ENCODE measurements at places on chromosomes 3 and 15.

GRCh38 chr3:64584179-64584578 is 103.6 kb downstream of the ADAMTS9 start:
- no peak overlapping the region for H3K27ac ChIP-seq
- DNase-seq: no peak
- no peaks in the 10 kb centered on the region for H3K4me1 ChIP-seq
- no peaks in the 10 kb centered on the region for H3K36me3 ChIP-seq
- H3K27me3 ChIP-seq: peaks cover 11% of the 10 kb centered on the region

DNA sequence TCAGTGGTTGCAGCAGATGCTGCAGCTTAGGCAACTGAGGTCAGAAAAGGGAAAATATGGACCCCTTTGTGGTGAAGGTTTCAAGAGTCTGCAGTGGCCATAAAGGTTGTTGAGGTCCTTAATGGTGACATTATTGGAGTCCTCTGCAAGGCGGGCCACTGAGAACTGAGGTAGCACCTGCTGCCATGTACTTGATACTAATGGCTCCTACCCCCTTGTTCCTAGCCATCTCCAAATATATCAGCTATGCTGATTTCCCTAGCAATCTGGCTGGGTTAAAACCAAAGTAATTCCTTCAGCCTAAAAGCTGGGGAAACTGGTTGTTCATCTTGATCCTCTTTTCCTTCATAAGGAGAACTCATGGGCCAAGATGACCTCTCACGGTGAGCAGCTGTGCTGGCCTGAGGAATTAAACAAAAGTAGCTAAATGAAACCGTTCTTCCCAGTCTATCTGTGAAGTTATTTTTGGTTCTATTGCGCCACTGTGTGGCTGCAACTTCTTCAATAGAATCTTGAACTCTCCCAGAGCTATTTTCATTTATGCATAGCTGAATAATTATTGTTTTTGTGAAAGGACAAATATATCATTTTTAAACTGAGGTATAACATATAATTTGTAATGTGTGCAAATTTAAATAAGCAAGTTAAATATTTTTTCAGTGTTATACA is 76.1 kb upstream of the PLSCR4 start:
- H3K4me3 ChIP-seq: no peak overlapping the region
- no peak overlapping the region for H3K27ac ChIP-seq
- peak; percentile 35 for DNase-seq
- H3K36me3 ChIP-seq: no peaks in the 10 kb centered on the region
- no peaks in the 10 kb centered on the region for H3K27me3 ChIP-seq

- no peaks in the 10 kb centered on the region for H3K36me3 ChIP-seq
- no peaks in the 10 kb centered on the region for H3K4me1 ChIP-seq
- peaks cover 49% of the 10 kb centered on the region for H3K27me3 ChIP-seq
- H3K4me3 ChIP-seq: no peak overlapping the region
- H3K27ac ChIP-seq: no peak overlapping the region
- DNase-seq: no peak
Measured at GRCh38 chr15:60118626-60119025, 114.5 kb downstream of the FOXB1 start.

DNA sequence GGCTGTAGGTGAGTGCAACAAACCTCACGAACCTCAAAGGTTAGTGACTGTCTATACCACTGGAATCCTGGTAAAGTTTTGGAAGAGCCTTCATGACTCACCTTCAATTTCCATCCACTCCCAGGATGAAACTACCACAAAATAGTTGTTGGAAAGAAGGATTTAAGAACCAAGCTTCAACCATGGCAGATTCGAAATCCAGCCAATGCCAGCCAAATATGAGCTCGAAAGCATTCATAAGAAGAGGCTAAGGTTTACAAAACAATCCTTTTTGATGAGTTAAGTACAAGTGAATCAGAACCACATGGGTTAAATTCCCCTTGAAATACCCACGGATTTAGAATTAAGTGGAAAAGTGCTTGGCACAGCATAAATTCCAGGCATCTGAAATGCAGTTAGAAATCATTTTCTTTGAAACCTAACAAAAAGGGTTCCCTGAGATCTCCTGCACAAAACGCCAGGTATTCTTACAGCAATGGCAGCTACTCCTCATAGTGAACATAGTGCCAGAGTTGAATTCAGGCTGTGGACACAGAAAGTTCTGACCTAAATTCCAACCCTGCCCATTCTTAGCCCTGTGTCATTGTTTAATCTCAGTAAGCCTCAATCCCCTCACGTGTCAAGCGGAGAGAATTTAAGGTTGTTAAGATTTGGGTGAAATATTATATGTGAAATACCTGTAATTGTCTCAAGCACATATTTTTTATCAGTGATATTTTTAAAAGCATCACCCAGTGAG is 89.2 kb downstream of the FBN1 start:
- no peaks in the 10 kb centered on the region for H3K4me1 ChIP-seq
- H3K27ac ChIP-seq: no peak overlapping the region
- no peak overlapping the region for H3K4me3 ChIP-seq
- H3K27me3 ChIP-seq: no peaks in the 10 kb centered on the region

DNA sequence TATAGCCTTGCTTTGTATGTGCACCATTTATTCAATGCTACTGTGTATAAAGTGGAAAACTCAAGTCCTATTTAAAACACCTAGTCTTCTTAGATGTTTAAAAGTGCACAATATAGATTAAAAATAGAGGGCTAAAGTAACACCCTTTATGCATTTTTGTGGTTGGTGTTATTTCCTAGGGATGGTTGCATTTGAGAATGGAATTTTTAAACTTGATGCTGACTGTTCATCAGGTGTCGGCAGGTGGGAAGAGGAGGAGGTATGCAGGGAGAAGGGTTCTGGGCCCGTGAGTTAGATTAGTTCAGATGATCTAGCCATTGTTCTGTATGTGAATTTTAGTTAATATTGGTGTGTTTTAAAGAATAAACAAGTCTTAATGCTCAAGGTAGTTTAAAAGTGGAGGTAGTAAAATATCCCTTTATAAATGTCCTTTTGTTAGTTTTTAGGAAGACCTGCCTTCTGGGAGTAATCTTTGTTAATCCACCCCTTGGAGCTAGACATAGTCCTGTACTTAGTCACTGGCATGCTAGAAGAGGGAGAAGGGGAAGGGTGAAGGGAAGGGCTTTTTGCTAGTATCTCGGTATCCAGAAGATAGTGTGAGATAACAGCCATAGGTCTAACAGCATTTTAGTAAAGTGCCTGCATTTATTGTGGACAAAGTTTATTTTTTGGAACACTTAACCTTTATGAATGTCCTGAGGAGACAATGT is 8.1 kb upstream of the SRPRB start:
- no peak overlapping the region for H3K27ac ChIP-seq
- DNase-seq: no peak

GRCh38 chr15:64430000-64430735 is 30.2 kb upstream of the ZNF609 start:
- H3K4me3 ChIP-seq: no peak overlapping the region
- peaks cover 7% of the 10 kb centered on the region for H3K4me1 ChIP-seq
- H3K27me3 ChIP-seq: no peaks in the 10 kb centered on the region
- DNase-seq: no peak
- no peak overlapping the region for H3K27ac ChIP-seq
- 0 out of 2 replicates have a peak, but pooled peaks cover 2% of the 10 kb centered on the region for H3K36me3 ChIP-seq

GRCh38 chr15:76967067-76967466 is 27.9 kb upstream of the PSTPIP1 start:
- H3K36me3 ChIP-seq: no peaks in the 10 kb centered on the region
- no peak for DNase-seq
- no peak overlapping the region for H3K27ac ChIP-seq
- no peak overlapping the region for H3K4me3 ChIP-seq
- H3K4me1 ChIP-seq: no peaks in the 10 kb centered on the region

GRCh38 chr3:66489115-66489514 is 11.7 kb downstream of the LRIG1 start:
- DNase-seq: no peak
- no peaks in the 10 kb centered on the region for H3K4me1 ChIP-seq
- peaks cover 23% of the 10 kb centered on the region for H3K27me3 ChIP-seq

DNA sequence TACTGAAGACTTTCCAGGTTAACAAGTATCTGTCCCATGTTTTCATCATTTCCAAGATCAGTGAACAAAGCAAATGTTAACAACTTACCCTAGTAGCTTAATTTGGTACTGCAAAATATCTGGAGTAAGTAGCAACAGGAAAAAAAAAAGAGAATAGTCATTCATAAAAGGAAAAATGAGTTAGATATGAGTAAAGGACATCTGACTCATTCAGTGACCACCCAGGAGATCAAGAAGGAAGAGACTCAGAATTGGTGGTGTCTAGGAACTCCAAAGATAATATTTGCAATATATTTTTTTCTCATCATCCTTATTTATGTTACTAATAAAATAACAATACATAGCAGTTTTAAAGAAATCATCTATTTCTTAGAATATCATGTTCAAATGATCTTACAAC is 253.8 kb upstream of the COL8A1 start:
- H3K27ac ChIP-seq: no peak overlapping the region
- H3K4me3 ChIP-seq: no peak overlapping the region
- H3K4me1 ChIP-seq: no peaks in the 10 kb centered on the region
- no peak for DNase-seq

- no peak overlapping the region for H3K4me3 ChIP-seq
- no peaks in the 10 kb centered on the region for H3K36me3 ChIP-seq
- no peak for DNase-seq
- H3K4me1 ChIP-seq: no peaks in the 10 kb centered on the region
- no peak overlapping the region for H3K27ac ChIP-seq
- no peaks in the 10 kb centered on the region for H3K27me3 ChIP-seq
Measured at GRCh38 chr3:160287666-160288065, 62.4 kb downstream of the C3orf80 start.

GRCh38 chr3:132321304-132321703 is 4.1 kb downstream of the ACP3 start:
- no peaks in the 10 kb centered on the region for H3K27me3 ChIP-seq
- no peaks in the 10 kb centered on the region for H3K36me3 ChIP-seq
- H3K4me3 ChIP-seq: no peak overlapping the region
- H3K27ac ChIP-seq: no peak overlapping the region
- DNase-seq: no peak

DNA sequence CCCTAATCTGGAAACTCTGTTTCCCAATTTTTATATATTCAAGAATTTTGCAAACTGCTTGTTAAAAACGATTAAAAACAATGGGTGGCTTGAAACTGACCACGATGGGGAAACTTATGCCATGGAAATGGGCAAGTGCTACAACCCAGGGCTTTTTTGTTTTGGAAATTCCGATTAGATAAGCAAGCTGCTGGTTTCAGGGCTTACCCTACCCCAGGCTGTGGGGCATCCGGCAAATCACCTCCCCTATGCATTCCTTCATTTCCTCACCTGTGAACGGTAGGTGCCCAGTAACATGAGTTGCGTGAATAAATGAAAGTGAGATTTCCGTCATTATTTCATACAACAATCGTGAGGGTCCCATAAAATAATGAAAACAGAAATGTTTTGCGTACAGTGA is 34.3 kb downstream of the ST6GAL1 start:
- no peak overlapping the region for H3K4me3 ChIP-seq
- H3K4me1 ChIP-seq: no peaks in the 10 kb centered on the region
- no peak for DNase-seq
- no peaks in the 10 kb centered on the region for H3K27me3 ChIP-seq
- H3K27ac ChIP-seq: no peak overlapping the region
- no peaks in the 10 kb centered on the region for H3K36me3 ChIP-seq

- no peak for DNase-seq
- H3K4me3 ChIP-seq: no peak overlapping the region
- H3K36me3 ChIP-seq: no peaks in the 10 kb centered on the region
- H3K4me1 ChIP-seq: no peaks in the 10 kb centered on the region
Measured at GRCh38 chr3:60720736-60721135, 530.5 kb downstream of the FHIT start.

DNA sequence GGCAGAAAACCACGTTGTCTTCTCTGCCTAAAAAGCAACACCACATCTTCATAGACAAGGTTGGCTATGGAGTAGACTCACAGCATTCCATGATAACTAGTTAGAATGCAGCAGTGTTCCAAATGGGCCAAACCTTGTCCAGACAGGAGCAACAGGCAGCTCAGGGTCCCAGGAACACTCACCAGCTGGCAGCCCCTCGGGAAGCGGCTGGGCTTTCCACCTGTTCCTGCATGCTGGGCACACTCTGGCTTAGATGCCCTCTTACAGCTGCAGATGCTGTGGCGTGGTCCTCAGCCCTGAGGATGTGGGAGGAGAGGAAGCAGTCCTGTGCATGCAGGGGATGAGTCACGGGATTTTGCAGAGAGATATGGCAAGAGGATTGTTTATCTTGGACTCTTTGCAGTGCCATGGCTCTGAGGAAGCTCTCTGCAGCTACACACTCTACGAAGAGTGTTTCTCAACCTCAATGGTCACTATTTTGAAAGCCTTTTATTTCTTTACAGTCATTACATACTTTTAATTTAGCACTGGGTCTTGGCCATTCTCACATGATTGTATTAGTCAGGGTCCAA is 11.3 kb downstream of the NRROS start:
- peaks cover 9% of the 10 kb centered on the region for H3K4me1 ChIP-seq
- no peaks in the 10 kb centered on the region for H3K27me3 ChIP-seq
- H3K4me3 ChIP-seq: no peak overlapping the region
- no peak overlapping the region for H3K27ac ChIP-seq
- no peaks in the 10 kb centered on the region for H3K36me3 ChIP-seq
- no peak for DNase-seq

DNA sequence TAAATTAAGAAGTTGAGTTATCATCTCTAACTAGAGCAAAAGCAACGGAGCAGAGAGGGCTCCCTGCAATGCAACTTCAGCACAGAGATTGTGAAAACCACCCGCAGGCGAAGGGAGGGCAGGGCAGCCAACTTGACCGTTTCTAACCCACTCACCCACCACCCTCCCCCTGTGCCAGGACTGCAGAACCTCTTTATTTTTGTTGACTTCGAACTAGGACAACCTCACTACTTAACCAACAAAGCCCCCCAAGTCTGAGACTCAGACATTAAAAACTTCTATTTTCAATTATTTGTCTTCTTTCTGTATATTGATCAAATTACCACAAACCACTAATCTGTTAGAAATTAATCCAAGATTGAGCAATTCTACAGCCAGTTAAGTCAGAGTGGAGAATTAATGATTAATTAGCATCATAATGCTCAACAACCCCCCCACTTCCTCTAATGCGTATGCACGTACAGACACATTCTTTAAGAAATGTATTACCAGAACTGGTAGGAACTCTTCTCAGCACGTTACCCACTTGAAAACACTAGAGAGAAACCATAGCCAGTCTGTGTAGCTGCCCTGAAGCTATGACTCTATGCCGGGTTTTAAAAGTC is 2.0 kb downstream of the MGLL start:
- H3K27ac ChIP-seq: no peak overlapping the region
- no peak for DNase-seq
- H3K4me1 ChIP-seq: peaks cover 42% of the 10 kb centered on the region
- H3K27me3 ChIP-seq: no peaks in the 10 kb centered on the region
- H3K36me3 ChIP-seq: no peaks in the 10 kb centered on the region
- no peak overlapping the region for H3K4me3 ChIP-seq

DNA sequence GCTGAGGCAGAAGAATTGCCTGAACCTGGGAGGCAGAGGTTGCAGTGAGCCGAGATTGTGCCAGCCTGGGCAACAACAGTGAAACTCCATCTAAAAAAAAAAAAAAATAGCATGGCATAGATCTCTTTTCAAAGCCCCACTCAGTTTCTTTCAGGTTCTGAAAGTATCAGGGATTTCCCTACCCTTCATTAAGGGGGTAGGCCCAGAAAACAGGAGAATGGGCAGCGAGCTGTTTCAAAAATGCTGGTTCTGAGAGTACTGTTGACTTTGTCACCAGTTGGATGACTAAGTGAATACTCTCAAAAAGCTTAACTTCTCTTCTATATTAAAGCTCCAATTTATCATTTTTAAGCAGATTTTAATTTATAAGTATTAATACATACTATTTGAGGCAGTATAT is 72.8 kb downstream of the ARHGAP31 start:
- no peaks in the 10 kb centered on the region for H3K4me1 ChIP-seq
- no peak for DNase-seq
- H3K36me3 ChIP-seq: no peaks in the 10 kb centered on the region
- no peak overlapping the region for H3K4me3 ChIP-seq

GRCh38 chr3:138461896-138462295 is 27.5 kb downstream of the ESYT3 start:
- no peaks in the 10 kb centered on the region for H3K27me3 ChIP-seq
- H3K27ac ChIP-seq: no peak overlapping the region
- H3K4me1 ChIP-seq: no peaks in the 10 kb centered on the region
- DNase-seq: no peak
- no peaks in the 10 kb centered on the region for H3K36me3 ChIP-seq

Measured in HCT116 (cell line).